ENCODE measurements at places on chromosomes 16 and 17.
A peak's percentile ranks its signal among the peaks of the same experiment; 100 is the strongest.

GRCh38 chr17:42287305-42287976 is 857 bp upstream of the STAT5A start:
- DNase-seq, result no peak

GRCh38 chr17:6285486-6285885 is 149.4 kb downstream of the AIPL1 start:
- DNase-seq, result no peak

- DNase-seq, result peak; percentile 4
Observed at GRCh38 chr16:11291091-11291703, 10.1 kb upstream of the PRM1 start.

DNA sequence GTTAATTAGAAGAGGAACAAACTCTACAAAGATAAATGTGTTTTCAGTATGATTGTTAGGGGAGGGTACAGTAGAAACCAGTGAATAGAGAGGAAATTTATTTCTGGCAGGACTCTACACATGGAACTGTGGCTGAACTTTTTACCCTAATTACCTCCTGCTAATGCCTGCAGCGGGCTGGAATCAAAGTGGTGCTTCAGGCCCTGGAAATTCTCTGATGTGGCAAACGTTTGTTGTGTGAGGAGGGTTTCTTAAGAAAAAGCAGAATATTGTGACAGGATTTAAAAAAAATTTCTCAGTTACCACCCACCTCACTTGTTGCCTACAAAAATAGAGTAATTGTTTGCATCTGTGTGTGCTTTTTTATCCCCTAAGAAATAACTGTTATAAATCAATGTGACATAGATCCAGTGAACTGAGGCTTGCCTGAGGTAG is 154.5 kb downstream of the BCAS3 start:
- DNase-seq, result peak; percentile 7
